ENCODE measurements at places on chromosomes 5 and 9. TPM values are rescaled to one million over a fixed set of nuclear protein-coding genes. Genes with fewer than 3 reads are reported as not detected.

The PTGR1 gene
- total RNA-seq = 44.6 TPM

The NEK6 gene
- 10.3 TPM for total RNA-seq

The CEP72 gene
- 1.7 TPM for total RNA-seq

The PTAR1 gene
- total RNA-seq = 22.5 TPM

The AGXT2 gene
- total RNA-seq = not detected

DNA sequence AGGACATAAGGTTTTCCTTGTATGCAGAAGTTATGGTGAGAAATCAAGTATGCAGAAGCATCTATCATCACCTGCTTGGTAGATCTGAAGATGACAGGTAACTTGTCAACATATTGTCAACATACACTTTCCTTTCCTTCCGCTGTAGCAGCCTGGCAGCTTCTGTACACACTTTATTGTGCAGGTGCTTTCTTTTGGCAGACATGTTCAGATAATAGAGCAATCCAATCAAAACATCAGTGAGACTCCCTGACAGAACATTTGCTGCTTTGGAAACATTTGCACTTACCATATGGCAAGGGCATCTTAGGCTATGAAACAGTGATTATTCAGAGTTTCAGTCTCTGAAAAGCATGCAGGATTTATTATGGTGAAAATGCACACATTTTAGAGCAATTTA is 161.1 kb upstream of the CDH12 start:
- DNase-seq = no peak

- DNase-seq = no peak
Observed at GRCh38 chr9:34203992-34204635, 25.3 kb downstream of the UBAP1 start.

GRCh38 chr5:135691044-135691443 is 112.3 kb upstream of the CXCL14 start:
- no peak for DNase-seq

GRCh38 chr9:27538647-27539046 is 9.0 kb upstream of the MOB3B start:
- no peak for DNase-seq

- DNase-seq = no peak
Observed at GRCh38 chr5:2755076-2755680, 3.7 kb upstream of the IRX2 start.

GRCh38 chr5:127705120-127705892 is 2.1 kb downstream of the CCDC192 start:
- DNase-seq = no peak

GRCh38 chr9:110110154-110110553 is 97.8 kb downstream of the C9orf152 start:
- no peak for DNase-seq

DNA sequence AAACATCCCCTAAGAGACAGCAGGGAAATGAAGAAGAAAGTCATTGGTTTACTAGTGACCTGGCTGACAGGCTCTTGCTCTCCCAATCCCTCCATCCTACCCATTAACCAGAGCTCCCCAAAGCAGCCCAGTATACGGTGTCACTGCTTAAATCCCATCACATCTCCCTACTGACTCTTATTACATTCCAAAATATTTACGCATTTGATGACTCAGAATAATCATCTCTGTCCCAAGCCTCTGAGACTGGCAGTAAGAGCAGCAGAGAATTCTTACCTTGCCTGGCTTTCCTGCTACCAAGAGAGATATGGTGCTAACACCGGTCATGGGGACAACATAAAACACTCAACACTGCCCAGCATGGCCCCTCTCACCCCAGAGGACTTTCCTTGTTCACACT is 20.2 kb upstream of the WHRN start:
- DNase-seq = no peak

DNA sequence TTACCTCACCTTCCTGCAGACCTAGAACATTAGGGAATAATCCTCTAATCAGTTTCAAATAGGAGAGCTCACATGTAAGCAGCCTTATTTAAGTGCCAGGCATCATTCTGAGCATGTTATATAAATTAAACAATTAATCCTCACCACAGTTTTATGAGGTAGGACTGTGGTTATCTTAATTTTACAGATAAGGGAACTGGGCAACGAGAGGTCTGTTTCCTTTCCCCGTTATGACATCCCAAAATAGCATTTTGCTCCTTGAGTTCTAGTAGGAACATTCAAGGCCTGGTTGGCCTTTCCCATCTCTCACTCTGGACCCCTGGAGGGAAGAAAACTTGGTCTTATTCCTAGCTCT is 19.1 kb upstream of the IFNB1 start:
- no peak for DNase-seq

DNA sequence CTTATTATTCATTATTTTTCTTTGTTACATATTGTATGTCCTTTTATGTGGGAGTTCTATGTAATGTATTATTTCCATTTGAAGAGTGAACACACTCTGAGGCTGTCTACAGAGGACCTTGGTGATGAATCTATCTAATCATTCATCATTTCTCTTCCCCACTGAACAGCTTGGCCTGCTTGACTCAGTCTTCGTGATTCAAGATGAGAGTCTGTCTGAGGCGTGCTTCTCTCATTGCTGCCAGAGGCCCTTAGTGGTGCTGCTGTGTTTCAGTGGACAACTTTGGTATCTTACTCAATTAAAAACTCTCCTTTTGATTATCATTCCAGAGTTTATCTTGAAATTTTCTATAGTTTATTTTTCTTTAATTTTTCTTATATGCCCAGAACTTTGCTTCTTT is 318.1 kb upstream of the DAB2 start:
- DNase-seq = no peak

- DNase-seq = no peak
Observed at GRCh38 chr5:24381861-24382489, 262.8 kb downstream of the CDH10 start.

GRCh38 chr5:125659316-125660023 is 763.7 kb upstream of the GRAMD2B start:
- no peak for DNase-seq

- no peak for DNase-seq
Observed at GRCh38 chr5:128225245-128226030, 141.9 kb downstream of the SLC12A2 start.

DNA sequence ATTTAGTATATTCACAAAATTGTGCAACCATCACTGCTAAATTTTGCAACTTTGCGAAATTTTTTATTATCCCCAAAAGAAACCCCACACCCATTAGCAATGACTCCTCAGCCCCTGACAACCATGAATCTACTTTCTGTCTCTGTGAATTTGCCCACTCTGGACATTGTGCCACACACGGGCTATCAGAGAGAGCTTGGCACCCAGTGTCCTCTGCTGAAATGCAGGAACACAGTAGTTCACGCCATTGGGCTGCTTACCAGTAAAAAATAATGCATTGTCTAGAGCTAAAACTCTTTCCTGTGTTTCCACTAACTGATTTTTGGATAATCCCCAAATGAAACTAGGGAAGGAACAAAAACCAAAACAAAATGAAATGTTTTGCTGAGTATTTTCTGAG is 60.0 kb downstream of the HRH2 start:
- no peak for DNase-seq

- DNase-seq = no peak
Observed at GRCh38 chr5:173720953-173721600, 104.6 kb upstream of the BOD1 start.

- DNase-seq = no peak
Observed at GRCh38 chr5:169923988-169924387, 56.3 kb downstream of the INSYN2B start.

DNA sequence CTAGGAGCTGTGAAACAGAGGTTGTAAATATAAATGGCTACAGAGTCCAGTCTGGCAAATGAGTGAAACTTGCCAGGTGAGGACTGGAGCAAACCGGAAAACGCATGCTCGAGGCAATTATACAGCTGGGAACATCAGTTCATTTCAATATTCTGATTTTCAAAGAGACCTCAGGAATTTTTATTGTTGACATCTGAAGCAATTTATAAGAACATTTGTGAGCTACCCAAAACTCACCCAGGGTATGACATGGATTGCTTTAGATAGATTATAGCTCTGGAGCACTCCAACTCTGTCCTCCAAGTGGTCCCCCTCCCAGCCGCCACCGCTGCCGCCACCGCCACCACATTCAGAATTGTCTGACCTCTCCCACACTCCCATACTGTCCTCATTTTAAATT is 84.6 kb upstream of the GRAMD2B start:
- no peak for DNase-seq

DNA sequence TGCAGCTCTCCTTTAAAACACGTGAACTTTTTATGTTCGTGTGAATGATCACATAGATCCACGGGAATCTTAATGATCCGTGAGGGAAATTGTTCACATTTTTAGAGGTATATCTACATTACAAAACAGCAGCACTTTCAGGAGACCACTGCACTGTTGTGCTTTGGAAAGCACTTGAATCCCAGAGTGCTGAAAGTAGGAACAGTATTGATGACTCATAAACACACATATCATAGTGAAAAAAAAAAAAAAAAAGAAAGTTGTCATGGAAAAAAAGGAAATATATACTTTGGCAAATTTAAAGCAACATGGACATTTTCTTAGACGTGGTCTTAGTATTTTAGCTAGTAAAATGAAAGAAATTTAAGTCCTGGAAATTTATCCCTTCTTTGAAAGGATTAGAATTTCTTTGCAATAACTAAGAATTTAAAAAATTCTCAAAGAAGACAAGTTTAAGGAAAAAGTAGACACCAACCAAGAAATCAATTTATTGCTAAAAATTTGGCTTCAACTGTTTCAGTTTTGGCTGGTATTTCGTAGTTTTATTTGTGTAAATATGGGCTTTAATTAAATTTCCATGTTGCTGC is 55.4 kb downstream of the ADGRV1 start:
- DNase-seq = no peak

- DNase-seq = no peak
Observed at GRCh38 chr9:127603226-127603625, 8.9 kb upstream of the STXBP1 start.

- DNase-seq = no peak
Observed at GRCh38 chr5:118519466-118519865, 468.9 kb downstream of the DTWD2 start.

Data from Right ventricle myocardium superior (tissue), 1 donor.